Karpas-422 (cell line): ENCODE measurements at places on chromosomes 4 and X.

- no peak for DNase-seq
Measured at GRCh38 chr4:20532116-20532790, 168.0 kb upstream of the PACRGL start.

DNA sequence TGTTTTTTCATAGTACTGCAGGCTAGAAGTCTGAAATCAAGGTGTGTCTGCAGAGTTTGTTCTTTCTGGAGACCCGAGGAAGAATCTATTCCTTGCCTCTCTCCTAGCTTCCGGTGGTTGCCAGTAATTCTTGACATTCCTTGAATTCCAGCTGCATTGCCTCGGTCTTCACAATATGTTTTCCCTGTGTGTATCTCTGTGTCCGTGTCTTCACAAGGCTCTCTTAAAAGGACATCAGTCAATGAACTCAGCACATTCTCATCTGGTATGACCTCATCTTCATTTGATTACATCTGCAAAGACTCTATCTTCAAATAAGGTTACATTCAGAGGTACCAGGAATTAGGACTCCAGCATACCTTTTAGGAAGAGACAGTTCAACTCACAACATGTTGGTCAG is 163.4 kb downstream of the BANK1 start:
- DNase-seq, result peak; percentile 68

GRCh38 chr4:125940426-125940825 is 625.7 kb downstream of the FAT4 start:
- DNase-seq, result no peak

DNA sequence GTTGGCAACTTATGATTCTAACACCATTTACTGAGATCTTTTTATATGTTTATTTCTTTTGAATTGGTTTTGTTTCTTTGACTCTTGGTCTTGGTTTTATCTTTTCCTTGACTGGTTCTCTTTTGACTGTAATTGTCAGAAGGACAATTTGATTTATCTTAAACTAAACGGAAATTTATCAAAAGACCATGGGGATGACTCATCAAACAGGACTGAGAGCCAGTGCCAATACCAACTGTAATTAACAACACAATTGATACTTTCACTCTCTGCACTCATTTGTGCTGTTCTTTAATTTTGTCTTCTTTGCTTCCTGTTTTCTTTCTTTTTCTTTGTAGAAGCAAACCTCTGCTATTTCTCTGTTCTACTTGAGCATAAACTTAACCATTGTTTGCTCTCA is 776.8 kb downstream of the CCSER1 start:
- no peak for DNase-seq

DNA sequence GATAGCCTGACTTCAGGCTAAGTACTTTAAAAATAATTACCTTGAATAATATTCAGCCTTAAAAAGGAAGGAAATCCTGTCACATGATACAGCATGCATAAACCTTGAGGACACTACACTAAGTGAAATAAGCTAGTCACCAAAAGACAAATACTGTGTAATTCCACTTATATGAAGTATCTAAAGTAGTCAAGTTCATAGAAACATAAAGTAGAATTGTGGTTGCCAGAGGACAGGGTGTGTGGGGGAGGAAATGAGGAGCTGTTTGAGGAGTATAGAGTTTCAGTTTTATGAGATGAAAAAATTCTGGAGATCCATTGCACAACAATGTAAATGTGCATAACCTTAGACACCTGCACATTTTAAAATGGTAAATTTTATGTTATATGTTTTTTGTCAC is 5.6 kb upstream of the STPG2 start:
- no peak for DNase-seq

- no peak for DNase-seq
Measured at GRCh38 chr4:87560802-87561201, 31.6 kb upstream of the SPARCL1 start.

DNA sequence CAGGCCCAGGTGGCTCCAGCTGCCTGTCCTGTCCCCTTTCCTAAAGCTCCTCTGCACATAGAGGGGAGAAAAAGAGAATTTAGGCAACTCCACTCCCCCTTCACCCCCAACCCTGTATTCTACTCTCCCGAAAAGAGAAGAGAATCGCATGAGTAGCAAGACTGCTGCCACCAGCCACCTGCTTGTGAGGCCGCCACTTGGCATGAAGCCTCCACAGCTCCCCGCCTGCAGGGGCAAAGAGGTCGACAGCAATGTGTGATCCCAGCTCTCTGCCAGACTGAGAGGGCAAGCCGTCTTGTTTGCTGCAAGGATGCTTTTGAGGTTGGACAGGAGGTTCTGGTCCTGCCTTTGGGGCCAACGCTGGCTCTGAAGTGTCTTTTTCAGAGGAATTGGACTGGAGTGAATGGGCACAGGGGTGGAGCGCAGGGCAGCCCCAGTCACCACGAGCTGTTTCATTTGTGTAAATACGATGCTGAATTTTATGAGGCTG is 77.1 kb downstream of the STARD8 start:
- no peak for DNase-seq

DNA sequence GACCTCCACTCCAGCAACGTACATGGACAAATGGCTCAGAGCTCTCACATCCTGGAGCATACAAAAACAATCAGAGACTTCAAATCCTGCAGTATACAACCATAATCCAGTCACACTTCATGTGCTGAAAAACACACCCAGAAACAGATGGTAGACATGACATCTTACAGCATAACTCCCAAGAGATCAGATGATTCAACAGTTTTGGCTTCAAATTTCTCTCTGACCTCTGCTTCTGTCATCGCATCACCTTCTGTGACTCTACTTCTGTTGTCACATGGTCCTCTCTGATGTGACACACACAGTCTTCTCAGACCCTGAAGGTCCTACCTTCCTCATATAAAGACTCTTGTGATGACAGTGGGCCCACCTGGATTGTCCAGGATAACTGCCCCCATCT is 18.5 kb downstream of the SUV39H1 start:
- DNase-seq, result no peak

- DNase-seq, result no peak
Measured at GRCh38 chr4:56743550-56743949, 62.5 kb upstream of the HOPX start.

DNA sequence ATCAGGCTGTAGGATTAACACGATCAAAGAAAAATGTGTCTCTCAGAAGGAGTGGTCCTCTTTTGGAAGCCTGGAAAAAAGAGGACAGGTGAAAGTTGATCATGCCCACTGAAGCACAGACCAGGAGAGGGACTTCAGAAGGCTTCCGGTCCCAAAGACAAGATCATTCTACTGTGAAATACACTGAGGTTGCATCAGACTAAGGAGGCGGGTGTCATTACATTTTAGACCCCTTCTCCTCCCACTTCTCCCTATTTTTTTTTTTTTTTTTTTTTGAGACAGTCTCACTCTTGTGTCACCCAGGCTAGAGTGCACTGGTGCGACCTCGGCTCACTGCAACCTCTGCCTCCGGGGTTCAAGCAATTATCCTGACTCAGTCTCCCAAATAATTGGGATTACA is 67.5 kb downstream of the RBM47 start:
- no peak for DNase-seq

DNA sequence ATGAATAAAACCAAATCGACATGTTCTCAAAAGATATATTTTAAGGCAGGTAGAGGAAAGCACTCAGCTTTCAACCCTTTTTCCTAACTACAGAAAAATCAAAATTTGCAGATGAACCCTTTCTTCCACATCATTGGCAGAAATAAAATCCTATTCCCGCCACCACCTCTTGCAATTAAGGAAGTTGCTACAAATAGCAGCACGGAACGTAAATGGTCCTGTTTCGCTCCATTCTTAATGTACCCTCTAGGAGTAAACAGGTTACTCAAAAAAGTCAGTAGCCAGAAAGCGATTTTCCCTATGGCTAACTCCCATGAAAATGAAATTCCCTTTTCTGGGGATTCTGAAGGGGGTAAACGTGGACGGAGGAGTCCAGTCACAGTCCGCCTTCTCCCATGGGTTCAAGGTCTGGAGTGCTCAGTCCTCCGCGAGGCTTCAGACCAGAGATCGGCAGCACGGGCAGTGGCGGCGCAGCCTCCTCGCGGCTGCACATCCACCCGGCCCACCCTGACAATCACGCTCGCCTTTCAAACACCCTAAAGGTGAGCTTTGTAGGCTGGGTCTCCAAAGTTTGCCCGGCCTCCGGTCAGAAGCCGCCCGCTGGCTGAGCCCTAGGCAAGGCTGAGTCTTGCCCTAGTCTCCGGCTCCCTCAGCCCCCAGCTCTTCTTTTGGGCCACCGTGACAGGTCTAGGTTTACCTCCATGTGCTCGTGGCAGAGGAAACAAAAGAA is 1.8 kb downstream of the ATP11C start:
- DNase-seq, result peak; percentile 67

- DNase-seq, result no peak
Measured at GRCh38 chrX:96433409-96434077, 251.1 kb upstream of the DIAPH2 start.

DNA sequence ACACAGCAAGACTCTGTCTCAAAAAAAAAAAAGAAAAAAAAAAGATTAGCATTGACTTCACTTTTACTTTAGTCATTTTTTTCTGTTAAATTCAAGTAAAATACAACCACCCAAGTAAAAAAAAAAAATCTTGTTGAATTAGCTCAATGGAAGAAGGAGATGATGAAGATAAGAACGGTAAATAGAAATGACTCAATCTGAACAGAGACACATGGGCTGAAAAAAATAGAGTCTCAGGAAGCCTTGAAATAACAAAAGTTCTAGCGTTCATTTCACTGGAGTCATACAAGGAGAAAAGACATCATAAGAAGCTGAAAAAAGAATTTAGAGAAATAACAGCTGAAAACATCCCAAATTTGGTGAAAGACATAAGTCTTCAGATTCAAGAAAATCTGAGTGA is 75.5 kb downstream of the CASP3 start:
- DNase-seq, result no peak

- no peak for DNase-seq
Measured at GRCh38 chr4:71126719-71127118, 133.3 kb downstream of the DCK start.

DNA sequence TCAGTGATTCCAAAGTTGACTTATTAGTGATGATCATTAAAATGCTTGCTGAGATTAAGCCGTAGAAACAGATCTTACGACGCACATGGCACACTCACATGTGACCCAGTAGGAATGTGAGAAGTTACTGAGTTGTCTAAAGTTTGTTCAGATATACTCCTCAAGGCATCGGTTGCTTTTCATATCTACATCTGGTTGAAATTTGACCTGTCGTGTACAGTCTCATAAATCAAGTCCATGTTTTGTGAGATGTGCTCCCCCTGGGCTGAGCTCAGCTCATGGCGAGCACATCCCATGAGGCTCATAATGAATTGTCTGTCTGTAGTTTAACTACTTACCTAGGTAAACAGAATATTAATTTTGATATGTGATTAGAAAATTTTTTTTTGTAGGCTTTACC is 67.0 kb downstream of the TNIP2 start:
- peak; percentile 90 for DNase-seq

DNA sequence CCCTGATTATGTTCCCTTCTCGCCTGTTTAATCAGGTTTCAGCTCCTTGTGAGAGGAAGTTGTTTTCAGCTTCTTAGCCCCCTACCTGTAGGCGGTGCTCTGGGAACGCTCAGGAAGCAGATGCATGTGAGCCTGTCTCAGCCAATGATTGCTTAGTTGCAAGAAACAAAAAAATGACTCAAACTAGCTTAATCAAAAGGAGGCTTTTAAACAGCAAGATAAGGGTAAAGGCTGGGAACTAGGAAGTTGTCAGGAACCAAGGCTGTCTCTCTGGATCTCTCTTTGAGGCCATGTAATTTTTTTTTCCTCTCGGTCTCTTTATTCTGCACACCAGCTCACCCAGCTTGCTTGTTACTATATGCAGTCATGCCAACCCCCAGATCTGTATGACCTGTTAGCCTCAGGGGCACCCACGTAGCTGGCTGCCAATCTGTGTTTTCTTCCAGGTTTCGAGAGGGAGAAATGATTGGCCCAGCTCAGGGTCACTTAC is 109.1 kb downstream of the PTTG2 start:
- DNase-seq, result peak; percentile 51

GRCh38 chr4:56940971-56941370 is 33.3 kb downstream of the REST start:
- DNase-seq, result no peak

GRCh38 chr4:185836241-185837084 is 24.5 kb upstream of the SORBS2 start:
- DNase-seq, result no peak
